ENCODE measurements at places on chromosomes 5 and 9. TPM values are rescaled to one million over a fixed set of nuclear protein-coding genes. Genes with fewer than 3 reads are reported as not detected.

GRCh38 chr9:129359162-129359811 lies 181.2 kb upstream of the IER5L start:
- DNase-seq: no peak

GRCh38 chr9:96173640-96174039 lies 128.3 kb downstream of the HSD17B3 start:
- DNase-seq: no peak

- no peak for DNase-seq
These were observed 423.3 kb downstream of the TLE1 start for GRCh38 chr9:81266086-81266485.

DNA sequence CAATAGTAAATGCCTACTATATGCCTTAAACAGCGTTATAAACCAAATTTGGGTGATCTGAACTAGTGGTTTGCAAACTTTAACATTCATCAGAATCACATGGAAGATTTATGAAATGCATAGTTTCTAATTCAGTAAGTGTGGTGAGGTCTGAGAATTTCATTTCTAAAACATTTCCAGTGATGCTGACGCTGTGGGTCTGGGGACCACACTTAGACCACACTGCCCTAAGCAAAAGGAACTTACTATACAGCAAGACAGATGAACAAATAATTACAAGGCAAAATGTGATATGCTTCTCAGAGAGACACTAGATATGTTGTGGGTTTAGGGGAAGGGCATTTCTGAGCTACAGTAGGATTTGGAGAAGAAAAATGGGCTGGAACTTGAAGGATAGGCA lies 72.6 kb downstream of the OXCT1 start:
- no peak for DNase-seq

DNA sequence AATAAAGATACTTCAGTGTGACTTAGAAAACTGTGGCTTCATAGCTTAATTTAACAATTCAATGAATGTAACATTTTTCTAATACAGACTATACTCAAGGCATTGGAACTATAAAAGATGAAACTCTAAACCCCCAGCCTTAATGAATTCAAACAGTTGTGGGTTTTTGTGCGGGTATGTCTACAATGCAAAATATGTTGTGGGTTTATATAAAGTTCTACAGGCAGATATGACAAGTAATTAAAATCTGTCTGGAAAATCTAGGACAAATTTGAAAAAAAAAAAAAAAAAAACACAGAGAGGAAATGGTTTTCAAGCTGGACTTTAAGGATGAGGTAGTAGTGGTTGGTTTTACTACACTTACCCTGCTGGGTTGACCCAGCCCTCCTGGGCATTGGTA lies 467.5 kb upstream of the TLE4 start:
- no peak for DNase-seq

DNA sequence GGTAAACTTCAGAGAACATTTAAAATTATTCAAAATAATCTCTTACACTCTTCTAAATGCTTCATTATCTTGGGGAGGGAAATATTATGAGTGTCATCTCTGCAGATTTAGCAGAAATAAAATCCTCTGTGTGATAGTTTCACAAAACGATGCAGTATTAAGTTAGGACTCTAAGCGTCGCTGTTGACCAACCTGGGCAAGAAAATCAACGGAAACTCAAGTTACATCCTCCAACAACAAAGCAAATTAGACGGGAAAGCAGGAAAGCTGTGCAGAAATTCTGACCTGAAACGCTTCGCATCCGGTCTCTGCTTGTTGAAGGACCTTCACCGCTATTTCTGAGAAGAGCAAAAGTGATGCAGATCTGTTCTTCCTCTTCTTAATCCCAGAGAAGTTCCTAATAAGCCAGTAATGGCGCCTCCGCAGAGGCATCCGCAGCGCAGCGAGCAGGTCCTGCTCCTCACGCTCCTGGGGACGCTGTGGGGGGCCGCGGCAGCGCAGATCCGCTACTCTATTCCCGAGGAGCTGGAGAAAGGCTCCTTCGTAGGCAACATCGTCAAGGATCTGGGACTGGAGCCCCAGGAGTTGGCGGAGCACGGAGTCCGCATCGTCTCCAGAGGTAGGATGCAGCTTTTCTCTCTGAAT lies at the start of gene PCDHGA6:
Gene PCDHGA6 (plus strand): TSS at position 219 of the 645 bp plus-strand sequence. CDS start 193 bp downstream, at position 412.
- peak; percentile 39 for DNase-seq

DNA sequence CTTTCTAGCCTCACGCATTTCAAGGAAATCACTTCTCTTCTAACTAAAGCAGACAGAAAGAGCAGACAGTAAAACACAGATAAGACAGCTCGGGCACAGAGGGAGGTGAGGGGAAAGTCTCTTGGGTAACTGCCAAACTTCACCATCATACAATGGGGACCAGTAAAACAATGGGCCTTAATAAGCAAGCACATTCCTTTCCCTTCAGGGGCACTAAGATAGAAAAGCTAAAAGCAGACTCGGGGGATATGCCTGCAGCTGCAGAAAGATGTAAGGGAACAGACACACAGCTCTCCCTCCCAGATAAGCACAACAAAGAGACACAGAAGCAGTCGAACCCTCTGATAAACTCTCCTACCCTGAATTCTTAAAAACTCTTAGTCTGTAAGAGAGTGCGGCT lies 15.6 kb upstream of the CKS2 start:
- no peak for DNase-seq

DNA sequence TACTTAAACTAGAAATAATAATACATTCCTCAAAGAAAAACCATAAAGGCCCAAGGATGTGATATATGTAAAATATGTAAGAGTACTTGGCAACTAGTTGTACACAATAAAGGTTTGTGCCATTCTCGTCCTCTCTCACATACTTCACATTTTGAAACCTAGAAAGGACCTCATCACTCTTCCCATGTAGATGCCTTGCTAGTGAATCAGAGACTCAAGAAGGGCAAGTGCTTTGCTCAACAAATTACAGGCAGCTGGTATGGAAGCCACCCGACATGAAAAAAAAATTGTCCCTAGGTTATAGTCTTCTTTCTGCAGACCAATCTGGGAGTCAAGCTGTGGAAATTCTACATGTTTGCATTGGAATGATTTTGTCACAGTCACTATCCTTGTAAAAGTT lies 31.7 kb downstream of the ADRB2 start:
- DNase-seq: no peak

DNA sequence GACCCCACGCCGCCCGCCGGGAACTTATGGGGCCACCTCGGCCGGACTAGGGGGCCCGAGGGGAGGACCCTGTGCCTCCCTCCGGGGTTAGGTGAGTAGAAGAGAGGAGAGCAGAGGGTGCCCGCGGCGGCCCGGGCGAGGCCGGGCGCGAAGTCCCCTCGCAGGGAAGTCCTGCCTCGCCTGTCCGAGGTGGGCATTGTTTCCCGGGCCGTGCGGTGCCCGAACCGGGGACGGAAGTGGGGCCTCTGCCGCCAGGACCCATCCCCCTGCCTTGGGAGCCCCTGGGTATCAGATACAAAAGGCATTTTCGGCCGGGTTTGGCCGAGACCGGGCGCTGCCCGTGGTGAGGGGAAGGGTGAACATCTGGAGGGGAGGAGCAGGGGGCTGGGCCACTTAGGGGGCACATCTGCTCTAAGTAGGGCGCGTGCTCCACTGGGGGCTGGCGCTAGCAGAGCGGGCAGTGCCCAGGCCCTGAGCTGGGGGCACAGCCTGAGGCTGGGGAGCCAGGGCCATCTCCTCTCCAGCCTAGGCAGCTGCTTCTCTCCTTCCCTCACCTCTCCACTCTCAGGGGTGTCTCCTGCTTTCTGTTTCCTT lies 48.2 kb downstream of the DAB2IP start:
- DNase-seq: no peak

- no peak for DNase-seq
These were observed 95.9 kb downstream of the HRH2 start for GRCh38 chr5:175753536-175754402.

GRCh38 chr9:8019636-8020035 lies 220.1 kb upstream of the DMAC1 start:
- no peak for DNase-seq

GRCh38 chr5:10513501-10514442 lies 50.1 kb upstream of the ANKRD33B start:
- DNase-seq: no peak

DNA sequence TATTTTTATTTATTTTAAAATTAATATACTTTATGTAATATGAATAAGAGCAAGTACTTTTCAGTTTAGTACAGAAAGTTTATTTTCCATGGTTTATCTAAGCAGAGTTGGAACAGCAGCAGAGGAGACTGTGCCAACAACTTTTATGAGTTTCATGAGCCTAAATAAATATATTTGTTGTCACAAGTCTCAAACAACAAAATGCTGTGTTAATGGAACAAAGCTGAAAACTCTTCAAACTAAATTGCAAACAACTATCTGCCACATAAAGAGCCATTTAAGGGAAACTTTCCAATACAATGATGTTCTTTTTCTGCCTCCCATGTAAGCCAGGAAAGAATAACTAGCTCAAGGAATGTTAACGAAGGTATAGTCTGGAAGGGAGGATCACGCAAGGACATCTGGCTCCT lies 96.1 kb downstream of the FBN2 start:
- DNase-seq: no peak

GRCh38 chr5:97141539-97141938 lies 872 bp downstream of the LIX1 start:
- DNase-seq: no peak

- no peak for DNase-seq
These were observed 160.2 kb downstream of the CHSY3 start for GRCh38 chr5:130064484-130064883.

- no peak for DNase-seq
These were observed 50.4 kb downstream of the PIK3R1 start for GRCh38 chr5:68265822-68266395.

DNA sequence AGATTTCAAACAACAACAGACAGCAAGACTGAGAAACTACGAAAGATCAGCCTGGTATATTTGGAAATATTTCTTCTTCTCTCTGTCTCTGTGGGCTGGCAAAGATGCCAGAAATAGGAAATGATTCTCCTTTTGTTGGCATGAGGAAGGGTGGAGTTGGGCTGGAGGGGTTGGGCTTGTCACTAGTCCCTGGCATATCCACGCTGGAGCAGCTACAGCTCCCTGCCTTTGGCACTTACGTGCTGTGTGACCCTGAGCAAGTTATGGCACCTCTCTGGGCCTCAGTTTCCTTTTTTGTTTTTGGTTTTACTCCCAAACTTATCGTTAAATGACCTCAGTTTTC lies 354 bp upstream of the KCNMB1 start:
- DNase-seq: no peak

- DNase-seq: no peak
These were observed 59.4 kb downstream of the TMOD1 start for GRCh38 chr9:97560851-97561250.

GRCh38 chr5:143776951-143777350 lies 35.0 kb upstream of the HMHB1 start:
- DNase-seq: no peak

DNA sequence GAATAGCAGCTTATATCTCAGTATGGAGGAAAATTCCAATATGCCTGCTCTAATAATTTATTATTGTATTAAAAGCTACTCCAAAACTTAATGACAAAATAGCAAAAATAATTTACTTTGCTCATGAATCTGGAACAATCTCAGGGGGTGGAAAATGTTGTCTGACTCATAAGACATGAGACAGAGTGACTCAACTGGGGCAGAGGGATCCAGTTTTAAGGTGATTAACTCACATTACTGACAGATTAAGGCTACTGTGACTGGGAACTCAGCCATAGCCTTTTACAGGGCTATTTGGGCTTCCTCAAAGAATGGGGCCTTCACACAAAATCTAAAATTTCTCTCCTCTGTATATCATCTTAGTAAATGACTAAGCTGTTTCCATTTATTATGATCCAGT lies 1172.9 kb downstream of the CDH12 start:
- peak; percentile 82 for DNase-seq

DNA sequence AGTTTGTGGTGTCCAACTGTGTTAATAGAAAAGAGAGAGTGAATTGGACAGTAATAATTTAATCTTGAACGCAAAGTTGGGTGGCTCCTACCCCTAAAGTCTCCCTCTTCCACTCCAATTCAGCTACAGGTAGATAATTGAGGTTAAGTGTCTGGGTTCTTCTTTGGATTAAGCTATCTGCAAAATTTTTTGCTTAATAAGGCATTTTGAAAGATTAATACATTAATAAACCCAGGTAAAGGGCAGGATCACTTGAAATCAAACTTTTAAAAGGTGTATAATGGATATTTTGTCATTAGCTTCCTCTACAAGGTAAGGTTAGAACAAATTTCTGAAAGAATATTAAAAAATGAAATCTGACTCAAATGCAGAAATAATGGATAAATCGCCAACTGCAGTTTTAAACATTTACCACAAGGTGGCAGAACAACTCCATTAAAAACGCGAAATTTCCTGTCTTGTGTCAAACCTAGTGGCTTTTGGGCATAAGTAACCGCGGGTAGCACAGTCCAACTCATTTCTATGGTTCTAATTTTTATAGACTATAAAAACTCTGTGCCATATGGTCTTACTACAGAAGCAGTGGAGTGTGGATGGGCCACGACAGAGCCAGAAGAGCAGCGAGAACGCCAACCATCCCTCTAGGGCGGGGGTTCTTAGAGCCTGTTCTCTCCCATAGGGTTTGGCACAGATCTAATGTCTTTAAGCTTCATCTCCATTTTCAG lies 276.5 kb downstream of the ARHGEF28 start:
- DNase-seq: peak; percentile 48

DNA sequence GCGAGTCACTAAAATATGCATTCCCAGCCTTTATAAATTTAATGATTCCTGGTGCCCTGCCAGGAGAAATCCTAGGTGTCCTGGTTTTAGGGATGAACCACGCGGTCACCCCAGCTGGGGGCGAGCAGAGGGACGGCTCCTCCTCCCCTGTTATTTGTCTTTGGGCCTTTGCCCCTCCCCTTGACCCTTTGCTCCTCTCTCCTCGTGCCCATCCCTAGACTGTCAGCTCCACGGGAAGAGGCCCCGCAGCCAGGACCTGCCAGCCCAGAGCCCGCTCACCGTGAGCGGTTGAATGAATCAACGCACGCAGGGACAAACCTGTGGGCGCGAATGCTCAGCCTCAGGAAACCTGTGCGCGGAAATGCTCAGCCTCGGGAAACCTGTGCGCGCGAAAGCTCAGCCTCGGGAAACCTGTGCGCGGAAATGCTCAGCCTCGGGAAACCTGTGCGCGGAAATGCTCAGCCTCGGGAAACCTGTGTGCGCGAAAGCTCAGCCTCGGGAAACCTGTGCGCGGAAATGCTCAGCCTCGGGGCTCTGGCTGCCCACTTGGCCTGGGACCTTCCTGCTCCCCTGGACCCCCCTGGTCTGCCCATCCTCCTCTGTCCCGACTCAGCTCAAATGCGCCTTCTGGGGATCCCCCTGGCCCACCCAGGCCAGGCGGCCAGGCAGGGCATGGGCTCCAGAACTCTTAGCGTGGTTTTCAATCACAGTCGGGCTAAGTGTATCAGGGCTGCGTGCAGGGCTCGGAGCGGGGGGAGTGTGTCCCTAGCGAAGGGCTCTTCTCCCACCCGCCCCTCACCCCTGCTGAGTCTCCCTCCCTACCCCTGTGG lies 140.5 kb upstream of the COL5A1 start:
- peak; percentile 30 for DNase-seq

Gene SV2C
- under 0.01 TPM for total RNA-seq

Gene IFNA7
- not detected for total RNA-seq

Gene BRD9
- 45.8 TPM for total RNA-seq

Gene MARVELD2
- total RNA-seq: 46.6 TPM

Gene TMEM232
- 1.6 TPM for total RNA-seq

Gene GPRIN1
- 8.7 TPM for total RNA-seq

Gene FSTL4
- 1.1 TPM for total RNA-seq

Gene SLC36A3
- total RNA-seq: not detected

Gene ACOT12
- not detected for total RNA-seq

Gene OBP2A
- total RNA-seq: not detected

Gene SLC34A3
- total RNA-seq: not detected

Gene FOXI1
- total RNA-seq: not detected

Gene STKLD1
- 0.67 TPM for total RNA-seq

Gene SPATA24
- total RNA-seq: 3.2 TPM

Gene STPG3
- not detected for total RNA-seq

Gene SPINK4
- not detected for total RNA-seq

Gene CDX1
- total RNA-seq: not detected
